ENCODE measurements at places on chromosomes 6 and 20. TPM values are rescaled to one million over a fixed set of nuclear protein-coding genes. Genes with fewer than 3 reads are reported as not detected.

DNA sequence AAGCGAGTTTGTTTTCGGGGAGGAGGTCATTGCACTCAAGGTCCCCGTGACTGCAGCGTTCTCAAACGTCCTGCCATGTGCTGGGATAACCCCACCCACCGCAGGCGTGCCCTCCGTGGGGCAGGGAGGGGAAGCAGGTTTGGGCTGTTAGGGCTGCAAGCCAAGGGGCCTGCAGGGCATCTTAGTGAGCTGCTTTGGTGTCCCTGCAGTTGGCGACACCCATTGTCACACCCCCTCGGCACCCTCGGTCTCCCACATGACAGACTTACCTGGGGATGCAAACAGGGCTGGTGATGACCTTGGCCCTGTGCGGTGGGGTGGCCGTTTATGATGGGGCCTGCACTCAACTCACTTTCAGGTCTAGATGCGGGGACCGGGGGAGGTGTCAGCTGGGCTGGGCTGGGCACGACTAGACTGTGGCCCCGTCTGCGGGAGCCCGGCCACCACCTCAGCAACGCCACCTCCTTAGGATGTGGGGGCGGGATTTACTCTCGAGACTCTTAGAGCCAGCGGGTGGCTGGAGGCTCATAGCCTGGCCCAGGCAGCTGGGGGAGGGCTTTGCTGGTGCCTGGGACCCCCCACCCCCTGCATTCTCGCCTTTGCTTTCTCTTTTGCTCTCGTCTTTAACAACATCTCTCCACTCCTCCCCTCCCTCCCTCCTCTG, 6.5 kb upstream of the GATA5 start:
- H3K36me3 ChIP-seq = no peaks in the 10 kb centered on the region
- H3K27ac ChIP-seq = no peak overlapping the region
- no peak for DNase-seq
- H3K27me3 ChIP-seq = peaks cover 100% of the 10 kb centered on the region

- no peak for DNase-seq
- no peak overlapping the region for H3K4me3 ChIP-seq
- no peak overlapping the region for H3K27ac ChIP-seq
- no peaks in the 10 kb centered on the region for H3K36me3 ChIP-seq
- no peaks in the 10 kb centered on the region for H3K27me3 ChIP-seq
These were observed 73.6 kb upstream of the TIAM2 start for GRCh38 chr6:154921482-154921881.

DNA sequence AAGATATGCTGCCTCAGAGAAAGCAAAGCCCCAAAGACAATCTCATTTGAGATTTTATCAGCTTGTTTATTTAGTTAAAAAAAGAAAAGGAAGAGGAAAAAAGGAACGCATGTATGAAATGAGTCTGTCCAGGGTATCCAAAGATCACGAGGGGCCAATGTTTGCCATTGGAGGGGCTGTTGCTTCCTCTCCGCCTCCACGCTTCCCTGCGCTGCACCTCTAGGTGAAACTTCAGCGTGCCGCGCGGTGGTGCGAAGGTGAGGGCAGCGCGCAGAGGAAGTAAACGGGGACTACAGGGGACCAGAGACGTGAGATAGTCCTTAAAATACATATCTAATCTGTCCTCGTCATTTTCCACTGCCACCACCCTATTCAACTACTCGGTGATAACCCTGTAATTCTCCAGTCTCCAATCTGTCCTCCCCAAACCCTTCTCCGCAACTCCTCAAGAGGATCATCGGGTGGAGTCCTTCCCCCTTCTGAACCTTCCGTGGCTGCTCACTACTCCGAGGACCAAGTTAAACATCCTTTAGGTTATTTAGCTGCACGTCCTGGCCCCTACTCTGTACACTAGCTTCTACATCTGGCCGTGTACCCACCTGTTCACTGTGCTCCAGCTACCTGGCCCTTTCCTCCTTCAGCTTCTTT, 1.1 kb upstream of the DCBLD1 start:
- H3K36me3 ChIP-seq = no peaks in the 10 kb centered on the region
- H3K4me3 ChIP-seq = peak overlapping the region; percentile 73
- DNase-seq = peak; percentile 75
- H3K27me3 ChIP-seq = no peaks in the 10 kb centered on the region

GRCh38 chr6:100210137-100211117, 216.4 kb upstream of the MCHR2 start:
- no peak overlapping the region for H3K27ac ChIP-seq
- no peaks in the 10 kb centered on the region for H3K27me3 ChIP-seq
- no peaks in the 10 kb centered on the region for H3K4me1 ChIP-seq
- DNase-seq = no peak

GRCh38 chr6:20454204-20454824, 52.6 kb downstream of the E2F3 start:
- no peak for DNase-seq
- H3K36me3 ChIP-seq = no peaks in the 10 kb centered on the region
- H3K27me3 ChIP-seq = no peaks in the 10 kb centered on the region
- H3K4me1 ChIP-seq = peaks cover 8% of the 10 kb centered on the region

GRCh38 chr20:3698591-3699001, 13.8 kb downstream of the SIGLEC1 start:
- H3K36me3 ChIP-seq = no peaks in the 10 kb centered on the region
- no peak overlapping the region for H3K4me3 ChIP-seq
- H3K27me3 ChIP-seq = no peaks in the 10 kb centered on the region
- H3K4me1 ChIP-seq = no peaks in the 10 kb centered on the region
- DNase-seq = peak; percentile 64

DNA sequence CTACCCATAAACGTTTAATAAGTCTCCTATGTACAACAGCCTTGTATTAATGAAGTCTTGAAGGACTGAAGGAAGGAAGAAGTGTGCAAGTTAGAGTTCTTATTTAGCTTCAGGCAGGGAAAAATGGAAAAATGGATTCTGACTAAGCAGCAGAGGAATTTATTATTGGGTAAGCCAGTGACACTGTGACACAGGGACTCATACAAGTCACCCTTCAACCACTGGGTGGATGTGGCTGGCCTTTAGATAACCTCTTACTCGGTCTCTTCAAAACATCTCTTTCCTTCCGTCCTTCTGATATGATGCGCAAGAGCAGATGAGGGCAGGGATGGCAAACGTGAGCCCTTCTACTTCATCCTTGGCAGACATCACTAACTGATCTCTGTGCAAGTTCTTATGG, 145.6 kb downstream of the DHX35 start:
- no peak for DNase-seq
- H3K27ac ChIP-seq = no peak overlapping the region
- H3K4me3 ChIP-seq = no peak overlapping the region
- H3K36me3 ChIP-seq = no peaks in the 10 kb centered on the region

- H3K27ac ChIP-seq = no peak overlapping the region
- H3K27me3 ChIP-seq = no peaks in the 10 kb centered on the region
- no peak for DNase-seq
- no peaks in the 10 kb centered on the region for H3K36me3 ChIP-seq
- H3K4me3 ChIP-seq = no peak overlapping the region
- H3K4me1 ChIP-seq = peaks cover 17% of the 10 kb centered on the region
These were observed 208.1 kb upstream of the PROKR2 start for GRCh38 chr20:5524896-5525295.

DNA sequence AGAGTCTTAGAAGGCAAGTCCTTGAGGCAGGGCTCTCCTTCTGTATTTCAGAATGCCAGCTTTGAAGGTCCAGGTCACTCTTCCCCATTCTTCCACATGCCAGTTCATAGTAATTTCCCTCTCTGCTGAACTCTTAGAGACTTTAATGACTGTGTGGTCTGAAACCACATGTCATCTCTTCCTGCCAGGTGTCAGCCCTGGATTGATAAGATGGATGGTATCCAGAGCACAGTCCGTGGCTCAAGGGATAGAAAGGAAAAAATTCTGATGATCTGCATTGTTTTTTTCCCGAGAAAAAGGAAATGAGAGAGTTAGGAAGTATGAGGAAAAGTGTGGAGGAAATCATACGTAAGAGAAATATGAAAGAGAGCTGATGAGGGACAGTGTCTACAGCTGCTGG, 250.9 kb downstream of the TPBG start:
- no peaks in the 10 kb centered on the region for H3K27me3 ChIP-seq
- no peak for DNase-seq
- H3K4me3 ChIP-seq = no peak overlapping the region
- no peak overlapping the region for H3K27ac ChIP-seq
- H3K36me3 ChIP-seq = no peaks in the 10 kb centered on the region

- no peak overlapping the region for H3K4me3 ChIP-seq
- H3K27me3 ChIP-seq = no peaks in the 10 kb centered on the region
- no peak for DNase-seq
- no peaks in the 10 kb centered on the region for H3K4me1 ChIP-seq
These were observed 264.7 kb upstream of the SPTLC3 start for GRCh38 chr20:12744037-12744436.

GRCh38 chr20:2799688-2800520, 523 bp downstream of the CPXM1 start:
- H3K4me3 ChIP-seq = peak overlapping the region; percentile 32
- H3K27ac ChIP-seq = no peak overlapping the region
- H3K4me1 ChIP-seq = peaks cover 3% of the 10 kb centered on the region
- H3K27me3 ChIP-seq = no peaks in the 10 kb centered on the region
- DNase-seq = no peak

- DNase-seq = no peak
- no peaks in the 10 kb centered on the region for H3K27me3 ChIP-seq
- no peak overlapping the region for H3K27ac ChIP-seq
- no peak overlapping the region for H3K4me3 ChIP-seq
These were observed 840.8 kb downstream of the TBC1D32 start for GRCh38 chr6:120493505-120493904.

GRCh38 chr6:20432692-20433091, 31.0 kb downstream of the E2F3 start:
- H3K36me3 ChIP-seq = no peaks in the 10 kb centered on the region
- no peak for DNase-seq
- H3K4me1 ChIP-seq = peaks cover 2% of the 10 kb centered on the region

The KHDC1 gene
- total RNA-seq = 0.56 TPM

The ZC3H12D gene
- total RNA-seq = 20.1 TPM

The PTGIS gene
- total RNA-seq = 1.6 TPM

The MLN gene
- not detected for total RNA-seq

The GPSM3 gene
- 184 TPM for total RNA-seq

The C4A gene
- 128 TPM for total RNA-seq

The RPS10 gene
- 1,131 TPM for total RNA-seq

The HLA-DOA gene
- total RNA-seq = 30.8 TPM

The CST4 gene
- not detected for total RNA-seq
